ENCODE measurements at places on chromosomes 2 and 18.

- DNase-seq: no peak
These were observed 3.2 kb downstream of the RALBP1 start for GRCh38 chr18:9478545-9478944.

GRCh38 chr18:61360404-61361383 is 27.5 kb downstream of the CDH20 start:
- DNase-seq: no peak

DNA sequence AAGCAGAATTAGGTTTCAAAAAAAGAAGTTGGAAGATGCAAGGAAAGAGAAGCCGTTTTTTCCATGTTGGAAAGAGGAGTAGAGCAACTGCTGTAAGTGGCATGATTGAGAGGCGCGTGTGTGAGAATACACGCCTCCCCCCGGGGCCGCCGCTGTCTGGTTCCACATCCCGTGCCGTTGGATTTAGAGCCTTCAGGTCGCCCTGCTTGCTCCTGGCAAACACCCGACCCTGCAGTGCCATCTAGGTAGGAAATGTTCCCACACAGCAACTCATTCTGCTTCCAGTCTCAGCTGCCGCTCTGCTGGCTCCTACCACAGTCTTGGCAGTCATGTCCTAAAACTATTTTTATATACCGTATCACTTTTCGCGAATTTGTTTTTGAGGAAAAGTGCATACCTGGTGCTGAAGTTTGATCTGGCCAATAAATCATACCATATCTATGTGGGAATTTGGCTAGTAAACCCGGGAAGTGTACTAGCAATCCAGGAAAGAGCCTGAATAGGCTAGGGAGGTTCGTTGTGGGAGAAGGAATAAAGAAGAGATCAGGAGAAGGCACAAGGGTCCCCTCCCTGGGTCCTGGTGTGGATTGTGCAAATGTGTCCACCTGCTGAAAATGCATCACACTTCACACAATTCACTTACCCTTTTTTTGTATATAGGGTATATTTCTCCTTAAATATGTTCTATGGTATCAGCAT is 372.7 kb downstream of the FBXO15 start:
- DNase-seq: no peak

DNA sequence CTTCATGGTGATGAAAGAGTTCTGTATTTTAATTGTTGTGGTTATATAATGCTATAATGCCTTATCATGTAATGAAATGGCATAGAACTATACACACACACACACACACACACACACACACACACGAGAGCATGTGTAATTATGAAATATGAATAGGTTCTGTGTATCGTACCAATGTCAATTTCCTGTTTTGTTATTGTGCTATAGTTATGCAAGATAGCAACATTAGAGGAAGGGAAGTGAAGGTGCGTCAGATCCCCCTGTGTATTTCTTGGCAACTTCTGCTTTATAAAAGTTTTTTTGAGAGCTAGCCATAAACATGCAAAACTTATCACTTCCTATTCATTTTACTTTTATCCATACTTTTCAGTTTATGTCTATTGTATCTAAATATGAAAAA is 60.7 kb upstream of the ARHGAP15 start:
- DNase-seq: no peak

DNA sequence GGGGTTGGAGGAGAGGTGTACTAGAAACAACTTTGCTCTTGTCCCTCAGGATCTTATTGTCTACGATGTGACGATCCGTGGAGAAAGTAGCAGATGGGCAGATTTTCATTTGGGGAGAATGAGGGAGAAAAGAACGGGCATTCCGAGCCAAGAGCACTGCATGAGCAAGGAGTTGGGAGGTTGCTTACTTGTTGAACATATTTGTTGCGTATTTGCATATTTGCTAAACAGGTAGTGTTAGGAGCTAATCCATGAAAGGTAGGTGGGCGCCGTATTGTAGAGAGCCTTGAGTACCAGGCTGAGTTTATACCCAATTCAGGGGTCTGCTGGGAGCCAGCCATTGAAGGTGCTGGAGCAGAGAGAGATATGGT is 490 bp downstream of the BCS1L start:
- DNase-seq: no peak

GRCh38 chr2:189580658-189581353 is at the start of gene SLC40A1:
Gene SLC40A1, minus strand, starts transcription at chr2:189580786. Its CDS starts 326 bp downstream, at chr2:189580460.
- DNase-seq: peak; percentile 43

DNA sequence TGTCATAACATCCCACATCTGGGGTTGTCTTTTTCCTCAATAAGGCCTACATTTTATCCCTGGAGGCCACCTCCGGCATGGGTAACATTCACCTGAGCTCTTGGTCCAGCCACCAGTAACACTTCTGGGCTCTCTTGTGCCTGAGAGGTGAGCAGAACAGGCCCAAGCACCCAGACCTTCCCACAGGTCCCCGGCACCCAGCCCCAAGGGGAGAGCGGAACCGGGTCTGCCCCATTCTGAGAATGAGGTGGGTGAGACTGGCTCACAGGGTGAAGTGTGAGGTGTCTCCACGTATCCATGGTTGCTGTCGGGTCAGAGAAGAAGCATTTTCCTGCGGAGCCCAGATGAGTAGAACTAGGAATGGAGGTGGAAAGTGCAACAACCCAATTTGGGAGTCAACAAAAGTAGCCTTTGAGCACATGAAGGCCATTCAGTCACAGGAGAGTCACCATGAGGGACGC is 496.7 kb upstream of the MYT1L start:
- no peak for DNase-seq

- DNase-seq: no peak
These were observed 99.8 kb downstream of the TACR1 start for GRCh38 chr2:75099521-75099922.

DNA sequence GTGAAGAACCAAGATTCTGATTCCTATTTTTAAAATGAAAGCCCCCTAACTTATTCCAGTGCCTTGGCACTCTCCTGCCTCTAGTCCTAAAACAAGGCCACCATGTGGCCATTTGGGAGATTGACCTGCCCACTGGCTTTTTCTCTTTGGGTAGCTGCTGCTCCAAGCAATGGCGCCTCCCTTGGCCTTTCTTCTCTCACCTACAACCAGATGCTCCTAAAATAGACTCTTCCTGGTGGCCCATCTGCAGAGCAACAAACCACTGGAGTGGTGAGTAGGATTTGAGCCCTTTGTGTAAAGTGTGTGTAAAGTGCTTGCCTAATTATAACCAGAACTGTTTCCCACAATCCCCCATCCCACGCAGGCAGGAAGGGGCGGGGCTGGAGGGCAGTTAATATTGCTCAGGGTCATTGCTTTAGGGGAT is 114.2 kb downstream of the FHOD3 start:
- no peak for DNase-seq

DNA sequence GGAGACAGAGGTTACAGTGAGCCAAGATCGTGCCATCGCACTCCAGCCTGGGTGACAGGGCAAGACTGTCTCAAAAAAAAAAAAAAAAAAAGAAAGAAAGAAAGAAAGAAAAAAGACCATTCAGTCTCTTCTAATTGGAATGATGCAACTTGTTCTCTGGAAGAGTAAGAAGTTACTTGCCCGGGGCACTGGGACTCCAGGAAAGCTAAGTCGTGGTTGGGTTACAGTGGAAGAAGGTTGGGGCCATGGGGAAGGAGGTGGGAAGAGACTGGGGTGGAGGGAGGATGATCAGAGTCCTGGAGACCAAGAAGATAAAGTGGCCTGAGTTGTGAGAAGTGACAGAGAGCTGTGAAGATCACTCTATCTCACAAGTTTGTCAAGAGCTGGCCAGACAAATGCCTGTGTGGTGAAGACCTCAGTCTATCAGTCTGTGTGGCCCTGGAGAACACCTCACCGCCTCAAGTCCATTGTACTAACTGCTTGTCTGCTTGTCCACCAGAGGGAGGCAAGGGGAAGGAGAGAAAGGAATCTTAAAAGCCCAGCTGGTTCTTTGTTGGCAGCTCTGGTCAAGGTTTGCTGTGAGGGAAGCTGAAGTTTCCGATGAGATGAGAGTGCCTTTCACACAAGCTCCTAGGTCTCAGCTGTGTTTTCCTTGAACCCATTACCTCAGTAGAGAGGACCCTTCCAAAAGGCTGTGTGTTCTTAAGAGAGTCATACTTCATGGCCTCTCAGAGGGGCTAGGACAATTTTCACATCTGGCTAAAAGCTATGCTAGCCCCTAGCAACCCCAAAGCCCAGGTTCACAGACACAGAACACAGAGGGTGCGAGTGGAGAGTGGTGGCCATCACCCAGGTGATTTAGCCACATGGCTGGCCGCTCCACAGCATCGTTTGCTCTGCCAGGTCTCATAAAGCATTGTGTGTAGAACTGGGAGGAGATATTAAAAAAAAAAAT is 72.0 kb upstream of the TMEM178A start:
- no peak for DNase-seq

DNA sequence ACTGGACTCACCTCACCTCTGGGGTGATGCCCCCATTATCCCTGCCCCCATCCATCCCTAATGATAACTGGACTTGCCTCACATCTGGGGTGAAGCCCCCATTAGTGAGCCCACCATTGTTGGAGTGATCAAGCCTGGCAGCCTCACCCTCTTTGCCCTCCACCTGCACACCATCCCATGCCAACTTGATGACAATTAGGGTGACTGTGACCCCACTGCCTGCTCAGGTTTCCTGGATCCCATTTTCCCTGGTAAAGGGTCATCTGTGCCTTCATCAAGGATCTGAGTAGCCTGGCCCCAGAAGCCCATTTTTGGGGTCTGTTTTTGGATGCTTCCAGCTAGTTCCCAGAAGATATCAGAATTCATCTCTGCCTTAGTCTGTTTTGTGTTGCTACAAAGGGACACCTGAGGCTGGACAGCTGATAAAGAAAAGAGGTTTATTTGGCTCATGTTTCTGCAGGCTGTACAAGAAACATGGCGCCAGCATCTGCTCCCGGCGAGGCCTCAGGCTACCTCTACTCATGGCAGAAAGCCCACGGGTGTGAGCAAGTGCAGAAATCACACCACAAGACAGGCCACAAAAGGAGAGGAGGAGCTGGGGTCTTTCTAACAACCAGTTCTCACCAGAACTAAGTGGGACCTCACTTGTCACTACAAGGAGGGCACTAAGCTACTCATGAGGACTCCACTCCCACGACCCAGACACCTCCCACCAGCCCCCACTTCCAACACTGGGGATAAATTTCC is 196.4 kb upstream of the TWIST2 start:
- DNase-seq: no peak

GRCh38 chr18:48030616-48031480 is 100.4 kb upstream of the SMAD2 start:
- DNase-seq: peak; percentile 46

GRCh38 chr2:102367331-102367971 is 11.9 kb downstream of the IL18R1 start:
- no peak for DNase-seq

DNA sequence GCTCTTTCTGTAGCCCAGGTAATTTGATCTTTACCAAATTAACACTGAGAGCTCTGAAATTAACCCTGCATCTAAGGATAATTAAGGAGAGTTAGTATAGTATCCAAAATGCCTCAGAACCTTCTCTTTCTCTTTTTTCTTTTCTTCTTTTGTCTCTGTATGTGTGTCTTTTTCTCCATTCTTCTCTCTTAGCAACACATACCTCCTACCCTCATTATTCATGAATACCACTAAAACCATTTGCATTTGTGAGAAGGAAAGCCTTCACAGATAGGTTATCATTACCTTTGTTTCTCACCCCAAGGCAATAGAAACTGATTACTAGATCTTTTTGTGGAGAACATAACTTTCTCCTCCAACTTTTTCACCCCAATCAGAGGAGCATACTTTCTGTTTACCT is 376.5 kb upstream of the NXPH2 start:
- no peak for DNase-seq

GRCh38 chr18:9695605-9696004 is 12.5 kb upstream of the RAB31 start:
- DNase-seq: no peak

- no peak for DNase-seq
These were observed 47.6 kb upstream of the GPC1 start for GRCh38 chr2:240387669-240388358.

Measured in NCI-H1417 treated with DMSO at 0.1 percent for 48 hours (cell line).